Lung microvascular endothelial cell (primary cell): ENCODE measurements at places on chromosomes 2 and 18. TPM values are rescaled to one million over a fixed set of nuclear protein-coding genes. Genes with fewer than 3 reads are reported as not detected.

DNA sequence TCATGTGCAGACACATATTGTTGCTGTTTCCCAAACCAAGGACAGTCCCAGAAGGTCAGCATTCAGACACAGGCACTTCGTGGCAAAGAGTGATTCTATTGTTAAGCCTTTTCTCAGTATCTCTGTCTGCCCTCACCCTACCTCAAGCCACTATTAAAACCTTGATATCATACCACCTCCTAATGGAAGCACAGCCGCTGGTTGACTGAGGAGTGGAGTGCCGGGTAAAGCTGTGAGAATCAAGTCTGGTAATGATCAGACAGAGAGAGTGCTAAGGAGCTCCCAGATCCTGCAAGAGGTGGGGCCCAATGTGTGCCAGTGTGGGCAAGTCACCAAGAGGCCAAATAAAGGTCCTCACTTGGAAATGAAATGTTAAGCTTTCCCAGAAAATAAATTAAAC, 819.5 kb downstream of the BCL11A start:
- no peak for DNase-seq

DNA sequence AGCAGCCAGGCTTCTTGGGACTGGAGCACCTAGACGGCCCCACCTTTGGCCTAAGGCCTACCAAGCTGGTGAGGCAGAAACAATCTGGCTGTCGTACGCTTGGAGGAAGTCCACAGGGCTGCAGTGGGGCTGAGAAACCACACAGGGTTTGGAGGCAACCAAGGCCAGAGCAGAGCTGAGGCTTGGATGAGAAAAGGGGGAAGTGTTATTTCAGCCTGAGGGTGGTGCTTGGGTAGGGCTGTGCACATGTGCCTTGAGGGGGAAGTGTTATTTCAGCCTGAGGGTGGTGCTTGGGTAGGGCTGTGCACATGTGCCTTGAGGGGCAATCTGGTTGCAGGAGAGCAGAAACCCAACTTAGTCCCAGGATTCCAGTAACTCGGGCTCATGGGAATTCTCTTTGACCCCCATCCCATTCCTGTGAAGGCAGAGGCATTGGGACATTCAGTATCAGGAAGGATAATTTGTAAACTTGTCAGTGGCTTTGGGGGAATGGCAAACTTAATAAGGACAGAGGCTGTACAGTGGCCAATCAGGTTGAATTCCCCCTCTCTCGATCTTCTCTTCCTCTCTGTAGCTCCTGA, 971 bp upstream of the FBXO41 start:
- no peak for DNase-seq

DNA sequence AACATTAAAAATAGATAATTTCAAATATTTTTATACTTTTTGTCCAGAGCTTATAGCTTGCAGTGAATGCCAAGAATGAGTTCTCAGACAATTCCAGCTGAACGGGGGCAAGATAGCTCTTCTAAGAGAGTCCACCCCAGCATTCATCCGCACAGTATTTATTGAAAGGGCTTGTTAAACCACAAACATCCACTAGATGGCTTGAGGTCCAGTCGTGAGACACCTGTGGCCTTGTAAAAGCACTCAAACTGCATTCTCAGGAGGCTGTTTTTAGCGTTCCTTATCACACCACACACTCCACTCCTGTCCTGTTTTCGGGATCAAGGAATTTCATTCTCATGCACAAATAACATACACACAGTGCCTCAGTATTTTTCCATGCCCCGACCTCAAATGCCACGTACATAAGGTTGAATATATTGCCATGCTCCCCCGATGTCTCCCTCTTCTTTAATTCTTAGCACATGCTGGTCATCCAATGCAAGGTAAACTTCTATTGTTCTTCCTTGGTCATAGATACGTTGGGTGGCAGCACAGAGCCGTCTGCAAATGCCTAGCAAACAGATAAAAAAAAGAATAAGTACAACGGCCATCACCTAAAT, 47.4 kb downstream of the DNAJC10 start:
- DNase-seq: peak; percentile 61

DNA sequence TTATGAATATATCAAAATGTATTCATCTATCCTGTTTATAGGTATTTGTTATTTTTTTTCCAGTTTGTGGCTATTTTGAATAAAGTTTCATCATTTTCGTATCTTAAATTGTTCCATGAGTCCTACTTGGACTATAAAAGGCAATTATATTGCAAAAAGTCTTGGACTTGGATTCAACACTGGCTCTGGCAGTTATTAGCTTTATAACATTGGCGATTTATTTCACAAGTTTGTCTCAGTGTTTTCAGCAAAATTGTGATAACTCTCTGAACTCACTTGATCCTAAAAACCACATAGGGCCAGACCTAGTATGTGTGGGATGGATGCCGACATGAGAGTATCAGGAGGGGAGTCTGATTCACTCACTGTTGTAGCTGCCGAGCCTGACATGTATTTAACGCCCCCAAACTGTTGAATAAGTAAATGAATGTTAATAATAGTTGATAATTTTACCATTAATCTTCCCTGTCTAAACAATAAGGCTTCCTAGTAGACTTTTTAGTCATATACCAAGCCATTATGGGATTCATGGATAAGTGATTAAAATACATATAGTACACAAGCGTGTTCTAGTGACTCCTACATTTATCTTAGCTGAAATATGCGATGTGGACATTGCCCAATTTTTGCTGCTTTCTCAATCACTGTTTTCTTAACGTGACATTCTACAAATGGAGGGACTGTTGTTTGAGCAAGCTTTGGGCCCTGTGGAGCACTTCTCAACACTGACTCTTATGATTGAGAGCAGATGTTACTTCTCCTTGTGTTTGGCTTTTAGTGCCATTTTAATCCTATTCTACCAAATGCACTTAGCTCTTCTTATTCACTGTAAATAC, 907.6 kb downstream of the EPHA4 start:
- no peak for DNase-seq

DNA sequence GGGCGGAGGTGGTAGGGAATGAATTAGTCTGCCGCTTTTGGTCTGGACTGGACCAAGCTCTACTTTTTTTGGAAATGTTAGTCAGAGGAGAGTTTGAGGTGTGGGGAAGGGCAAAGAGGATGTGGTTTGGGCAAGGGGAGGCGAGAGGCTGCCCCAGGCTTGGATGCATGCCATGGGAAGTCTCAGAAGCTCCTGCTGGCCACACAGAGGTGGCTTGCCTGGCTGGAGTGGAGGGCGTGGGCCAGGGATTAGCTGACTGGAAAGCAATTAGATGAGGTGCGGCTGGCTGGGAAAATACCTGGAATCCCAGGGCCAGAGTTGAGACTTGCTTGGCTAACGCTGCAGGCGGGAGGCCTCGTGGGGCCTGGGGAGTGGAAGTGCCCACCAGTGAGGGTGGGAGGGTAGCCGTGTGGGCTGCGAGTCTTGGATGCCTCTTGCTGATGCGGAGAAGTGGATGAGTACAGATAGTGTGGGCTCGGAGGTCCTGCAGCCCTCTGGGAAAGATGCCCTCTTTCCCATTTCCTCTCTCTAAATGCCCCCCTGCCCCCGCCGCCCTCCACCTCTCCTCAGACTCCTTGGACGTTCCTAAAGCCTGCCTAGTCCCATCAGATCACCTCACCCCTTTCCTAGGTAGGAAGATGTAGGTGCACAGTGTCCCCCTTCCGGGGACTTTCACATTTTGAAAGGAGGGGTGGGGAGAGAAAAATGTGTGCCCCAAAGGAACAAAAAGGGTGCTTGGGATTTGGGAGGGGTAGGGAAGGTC, 117.6 kb downstream of the SMAD7 start:
- peak; percentile 46 for DNase-seq

DNA sequence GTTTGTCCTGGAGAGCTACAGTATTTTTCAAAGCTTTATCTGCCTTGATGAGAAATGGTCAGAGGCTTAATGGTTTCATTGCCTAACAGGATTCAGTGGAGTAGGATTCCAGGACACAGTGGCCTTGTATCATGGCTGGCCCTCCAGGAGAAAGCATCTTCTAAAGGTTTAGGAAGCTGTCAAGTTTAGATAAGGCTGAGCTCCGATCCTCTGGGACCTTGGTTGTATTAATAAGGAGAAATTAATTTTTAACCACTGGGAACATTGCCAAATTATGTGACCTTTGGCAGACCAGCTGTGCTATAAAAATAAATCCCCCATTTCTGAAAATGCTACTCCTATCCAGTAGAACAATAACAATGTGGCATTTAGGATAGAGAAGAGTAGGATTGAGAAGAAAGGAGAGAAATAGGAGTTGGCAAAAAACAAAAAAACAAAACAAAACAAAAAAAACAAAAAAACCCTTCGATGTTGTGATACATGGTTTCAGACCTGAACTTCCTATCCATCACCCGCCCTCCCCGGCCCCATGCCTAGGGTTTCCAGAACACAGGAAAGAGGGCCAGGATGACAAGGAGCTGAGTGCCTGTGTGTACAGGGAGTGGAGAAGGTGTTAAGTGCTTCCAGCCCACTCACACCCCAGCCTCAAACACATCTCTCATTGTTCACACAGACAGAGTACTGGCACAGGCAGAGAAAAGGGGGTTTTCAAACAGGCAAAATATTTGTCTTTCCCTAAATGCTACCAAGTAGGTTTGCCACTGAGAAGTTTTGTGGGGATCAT, 6.3 kb downstream of the NRP2 start:
- peak; percentile 57 for DNase-seq

- no peak for DNase-seq
Measured at GRCh38 chr2:219334076-219334475, 1.5 kb upstream of the RESP18 start.

- DNase-seq: peak; percentile 59
Measured at GRCh38 chr2:98394595-98395153, 48.4 kb downstream of the CNGA3 start.

DNA sequence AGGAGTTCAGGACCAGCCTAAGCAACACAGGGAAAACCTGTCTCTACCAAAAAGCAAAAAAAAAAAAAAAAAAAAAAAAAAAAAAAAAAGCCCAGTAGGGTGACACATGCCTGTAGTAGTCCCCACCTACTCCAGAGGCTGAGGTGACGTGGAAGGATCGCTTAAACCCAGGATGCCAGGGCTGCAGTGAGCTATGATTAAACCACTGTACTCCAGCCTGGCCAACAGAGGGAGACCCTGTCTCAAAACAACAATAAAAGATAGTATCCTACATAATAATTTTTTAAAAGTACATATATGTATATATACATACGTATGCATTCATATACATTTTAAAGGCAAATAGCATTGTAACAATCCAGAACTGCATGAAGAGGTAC, 51.7 kb downstream of the SOS1 start:
- peak; percentile 8 for DNase-seq

GRCh38 chr2:24024018-24024417, 14.1 kb downstream of the MFSD2B start:
- DNase-seq: peak; percentile 33

DNA sequence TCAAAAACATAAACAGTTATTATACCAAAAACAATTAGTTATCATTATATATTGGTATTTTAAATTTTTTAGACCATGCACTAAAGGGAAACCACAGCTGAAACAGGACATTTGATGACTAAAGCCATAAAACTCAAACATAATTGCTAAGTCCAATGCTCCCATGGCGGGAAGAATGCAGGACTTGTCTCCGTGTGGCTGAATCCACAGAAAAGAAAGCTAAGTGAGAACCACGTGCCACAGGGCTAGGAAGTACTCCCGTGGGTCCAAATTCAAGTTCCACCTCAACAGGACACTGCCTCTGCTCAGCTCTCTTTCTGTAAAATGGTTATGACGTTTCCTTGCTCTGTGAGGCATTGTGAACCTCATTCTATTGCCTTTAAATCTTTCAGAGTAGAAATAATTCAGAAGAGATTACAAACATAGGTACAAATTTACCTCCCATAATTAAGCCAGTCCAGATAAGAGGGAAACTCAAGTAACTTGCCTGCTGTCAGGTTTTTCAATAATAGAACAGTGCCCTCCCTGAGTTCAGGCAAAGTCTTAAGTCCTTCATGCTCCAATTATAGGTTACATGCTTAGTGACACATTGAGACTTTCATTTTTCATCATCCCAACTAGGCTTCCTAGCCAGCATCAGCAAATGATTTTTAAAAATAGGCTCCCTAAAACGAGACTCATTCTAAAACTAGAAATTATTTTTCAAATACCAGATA, 36.7 kb downstream of the FTCDNL1 start:
- DNase-seq: no peak

- DNase-seq: peak; percentile 97
Measured at GRCh38 chr2:108377815-108378630, at the start of gene SULT1C4. Gene SULT1C4, plus strand, starts transcription at chr2:108377954. Its CDS starts 384 bp downstream, at chr2:108378338.

- no peak for DNase-seq
Measured at GRCh38 chr2:216601632-216602409, 31.4 kb upstream of the IGFBP2 start.

DNA sequence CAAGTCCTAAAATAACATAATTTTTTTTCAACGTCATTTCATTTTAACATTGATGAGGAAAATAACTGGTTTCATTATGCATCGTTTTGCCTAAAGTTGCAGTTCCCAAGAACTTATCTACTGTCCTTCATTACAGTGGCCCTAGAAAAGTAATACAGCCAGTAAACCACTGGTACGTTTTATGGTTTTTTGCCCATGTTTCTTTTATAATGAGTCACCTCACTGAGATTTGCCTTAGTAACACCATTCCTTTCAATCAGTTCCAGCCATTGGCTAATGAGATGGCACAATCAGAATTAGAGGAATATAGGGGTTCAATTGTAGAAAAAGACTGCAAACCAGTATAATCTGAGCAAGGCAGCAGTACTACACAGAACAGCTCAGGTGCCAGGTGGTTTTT, 422.6 kb upstream of the LYPD1 start:
- DNase-seq: no peak

GRCh38 chr2:54083021-54083420, 32.4 kb upstream of the ACYP2 start:
- DNase-seq: no peak

DNA sequence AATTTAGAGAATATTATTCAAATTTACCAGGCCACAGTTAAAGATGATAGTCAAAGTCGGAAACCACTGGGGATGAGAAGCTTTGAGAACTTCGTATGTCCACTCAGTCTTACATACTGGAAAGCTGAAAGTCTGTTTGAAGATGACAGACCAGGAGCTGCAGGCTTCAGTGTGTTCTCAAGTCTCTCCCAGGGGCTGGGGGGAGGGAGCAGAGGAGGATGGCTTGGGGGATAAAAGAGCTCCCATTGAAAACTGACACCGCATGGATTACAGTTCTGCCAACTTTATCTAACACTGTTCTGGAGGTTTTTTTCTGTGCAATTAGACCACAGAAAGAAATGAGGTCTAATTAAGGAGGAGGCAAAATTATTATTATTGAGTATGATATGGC, 170.5 kb upstream of the ALKAL2 start:
- no peak for DNase-seq

GRCh38 chr18:76838182-76838581, 15.8 kb downstream of the ZNF236 start:
- no peak for DNase-seq

CCDC141 gene
- 0.20 and 0.87 TPM in 2 replicates for total RNA-seq

CD226 gene
- total RNA-seq: 0.40 and 1.3 TPM in 2 replicates

IL37 gene
- total RNA-seq: not detected in 2 replicates

NT5C1B gene
- total RNA-seq: not detected in 2 replicates

PSMA8 gene
- not detected in 2 replicates for total RNA-seq

ALK gene
- total RNA-seq: not detected in 2 replicates

MDH1 gene
- 100 and 113 TPM in 2 replicates for total RNA-seq

PXDN gene
- total RNA-seq: 140 and 179 TPM in 2 replicates

SLC11A1 gene
- total RNA-seq: under 0.01 and 0.20 TPM in 2 replicates

LYPD6B gene
- total RNA-seq: not detected in 2 replicates

TXNL1 gene
- total RNA-seq: 9.2 and 9.9 TPM in 2 replicates

KIF1A gene
- under 0.01 and 0.20 TPM in 2 replicates for total RNA-seq

GYPC gene
- total RNA-seq: 393 and 773 TPM in 2 replicates

GDF7 gene
- 2.8 and 19.6 TPM in 2 replicates for total RNA-seq

ABCA12 gene
- total RNA-seq: under 0.01 TPM in 1 of 2 replicates, not detected in the other

PLB1 gene
- 0.20 and 0.22 TPM in 2 replicates for total RNA-seq
